T-cell (primary cell): ENCODE measurements at places on chromosomes 7 and 10. TPM values are rescaled to one million over a fixed set of nuclear protein-coding genes. Genes with fewer than 3 reads are reported as not detected.

TRIM74 gene
- 2.9 TPM for total RNA-seq

- no peak overlapping the region for H3K4me3 ChIP-seq
- no peak for DNase-seq
- H3K4me1 ChIP-seq = no peaks in the 10 kb centered on the region
Observed at GRCh38 chr7:47143339-47143738, 438.6 kb downstream of the TNS3 start.

DNA sequence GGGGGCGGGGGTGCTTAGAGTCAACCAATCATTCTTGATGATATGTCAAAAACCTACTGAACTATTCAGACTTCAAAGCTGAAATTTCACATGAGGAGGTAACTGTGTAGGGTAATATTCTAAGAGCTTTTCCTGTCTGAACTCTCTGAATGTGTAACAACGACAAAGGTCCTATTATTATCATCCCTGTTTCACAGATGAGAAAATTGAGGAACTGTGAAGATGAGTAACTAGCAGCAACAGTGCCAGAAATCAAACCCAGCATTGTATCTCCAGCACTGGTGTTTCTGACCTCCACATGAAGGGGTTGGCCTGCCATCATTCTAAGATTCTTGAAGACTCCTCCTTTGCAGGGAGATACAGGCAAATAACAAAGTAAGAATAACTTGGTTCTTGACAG, 294.7 kb upstream of the AOAH start:
- no peaks in the 10 kb centered on the region for H3K36me3 ChIP-seq
- H3K4me1 ChIP-seq = no peaks in the 10 kb centered on the region
- H3K4me3 ChIP-seq = no peak overlapping the region
- no peak overlapping the region for H3K27ac ChIP-seq
- no peak for DNase-seq
- no peaks in the 10 kb centered on the region for H3K27me3 ChIP-seq

NEUROG3 gene
- not detected for total RNA-seq

DNA sequence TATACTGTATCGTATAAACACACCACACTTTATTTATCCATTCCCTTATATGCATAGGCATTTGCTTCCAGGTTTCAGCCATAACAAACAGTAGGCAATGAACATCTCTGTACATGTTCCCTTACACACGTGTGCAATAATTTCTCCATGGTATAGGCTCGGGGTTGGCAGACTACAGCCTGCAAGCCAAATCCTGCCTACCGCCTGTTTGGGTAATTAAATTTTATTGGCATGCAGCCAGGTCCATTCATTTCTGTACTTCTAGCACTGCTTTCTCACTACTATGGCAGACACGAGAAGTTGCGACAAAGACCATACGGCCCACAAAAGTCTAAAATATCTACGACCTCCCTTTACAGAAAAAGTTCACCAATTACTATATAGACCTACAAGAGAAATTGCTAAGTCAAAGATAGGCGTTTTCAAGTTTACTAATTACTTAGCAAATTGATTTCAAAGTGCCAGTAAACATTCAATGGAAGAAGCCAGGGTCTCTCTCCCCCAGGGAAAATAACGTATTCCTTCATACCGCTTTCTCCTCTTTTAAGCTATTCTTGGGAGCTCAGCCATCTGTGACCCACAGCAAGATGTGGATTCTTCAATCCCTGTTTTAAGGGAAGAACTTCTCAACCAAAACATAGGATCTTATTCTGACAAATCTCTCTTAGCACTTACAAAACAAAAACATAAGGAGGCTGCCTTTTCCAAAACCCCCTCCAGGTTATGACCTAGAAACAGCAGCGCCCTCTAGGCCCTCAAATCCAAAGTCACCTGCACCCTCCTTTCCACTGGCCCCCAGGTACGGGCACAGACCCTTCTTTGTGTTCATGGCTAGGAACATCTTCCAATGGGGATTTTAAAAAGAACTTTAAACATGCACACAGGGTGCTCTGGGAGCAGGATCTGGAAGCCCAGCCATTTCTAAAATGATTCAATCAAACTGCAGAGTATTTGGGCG, 100.5 kb downstream of the FGFR2 start:
- DNase-seq = no peak
- H3K4me1 ChIP-seq = no peaks in the 10 kb centered on the region
- no peaks in the 10 kb centered on the region for H3K27me3 ChIP-seq
- H3K4me3 ChIP-seq = no peak overlapping the region
- H3K36me3 ChIP-seq = no peaks in the 10 kb centered on the region
- no peak overlapping the region for H3K27ac ChIP-seq

DNA sequence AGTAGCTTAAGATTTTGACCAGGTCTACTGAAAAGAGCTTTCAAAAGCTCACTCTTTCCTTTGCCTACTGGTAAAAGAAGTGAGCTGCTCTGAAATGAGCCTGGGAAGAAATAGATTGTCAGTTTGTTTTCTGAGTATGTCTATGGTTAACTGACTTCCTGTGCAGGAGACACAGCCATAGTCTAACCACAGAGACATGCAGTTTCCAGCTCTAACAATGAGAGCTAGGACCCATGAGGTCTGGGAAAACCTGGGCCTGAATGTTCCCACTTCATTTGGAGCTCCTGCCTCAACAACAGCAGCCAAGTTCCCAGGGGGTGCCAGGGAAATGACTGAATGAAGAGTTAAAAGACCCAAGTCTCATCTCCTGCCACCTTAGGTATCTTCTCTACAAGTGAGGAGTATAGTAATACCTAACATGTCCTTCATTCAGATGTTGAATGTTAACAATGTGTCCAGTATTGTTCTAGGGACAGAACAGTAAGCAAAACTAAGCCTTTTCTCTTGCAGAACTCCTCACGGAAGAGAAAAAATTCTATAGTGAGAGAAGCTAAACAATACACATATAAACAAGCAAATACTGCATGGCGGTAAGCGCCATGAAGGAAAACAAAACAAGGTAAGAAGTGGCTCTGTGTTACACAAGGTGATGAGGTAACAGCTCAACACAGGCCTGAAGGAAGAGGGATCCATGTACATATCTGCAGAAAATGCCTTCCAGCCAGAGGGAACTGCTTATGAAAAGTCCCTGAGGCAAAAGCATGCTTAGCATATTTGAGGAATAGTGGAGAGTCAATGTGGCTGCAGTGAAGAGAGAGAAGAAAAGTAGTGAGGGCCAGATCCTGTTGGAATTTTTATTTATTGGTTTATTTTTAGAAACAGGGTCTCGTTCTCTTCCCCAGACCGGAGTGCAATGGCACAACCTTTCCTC, 26.4 kb upstream of the ANKRD1 start:
- H3K27ac ChIP-seq = no peak overlapping the region
- no peak for DNase-seq
- no peaks in the 10 kb centered on the region for H3K4me1 ChIP-seq
- H3K36me3 ChIP-seq = no peaks in the 10 kb centered on the region
- no peak overlapping the region for H3K4me3 ChIP-seq

DNA sequence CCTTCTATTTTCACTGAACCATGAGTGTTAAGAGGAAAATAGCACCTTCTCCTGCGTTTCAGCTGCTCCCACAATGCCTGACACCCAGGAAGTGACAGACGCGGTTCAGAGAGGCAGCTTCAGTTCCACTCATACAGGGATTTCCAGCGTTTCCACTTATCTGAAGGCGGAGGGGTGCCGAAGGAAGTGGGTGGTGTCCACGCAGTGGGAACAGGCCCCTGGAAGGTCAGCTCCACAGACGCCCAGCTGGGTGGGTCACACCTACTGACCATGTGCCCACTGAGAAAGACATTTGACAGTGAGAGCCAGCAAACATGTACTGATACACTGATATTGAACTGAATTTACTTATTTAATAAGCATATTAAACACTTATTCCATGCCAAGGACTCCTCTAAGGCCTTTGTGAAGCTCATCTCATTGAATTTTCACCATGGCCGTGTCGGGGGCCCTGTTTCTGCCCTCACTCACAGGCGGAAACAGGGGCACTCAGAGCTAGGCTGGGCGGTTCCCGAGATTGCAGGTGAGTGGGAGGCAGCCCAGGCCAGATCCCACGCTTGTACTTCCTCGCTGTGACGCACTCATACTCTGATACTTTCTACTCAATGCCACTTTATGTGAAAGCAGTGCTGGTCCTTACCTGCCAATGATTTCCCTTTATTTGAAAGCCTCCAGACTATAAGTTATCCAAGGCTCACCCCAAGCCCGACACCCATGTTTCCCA, 96.8 kb downstream of the TCERG1L start:
- H3K4me1 ChIP-seq = no peaks in the 10 kb centered on the region
- no peaks in the 10 kb centered on the region for H3K36me3 ChIP-seq
- no peaks in the 10 kb centered on the region for H3K27me3 ChIP-seq
- H3K27ac ChIP-seq = no peak overlapping the region
- H3K4me3 ChIP-seq = no peak overlapping the region

THSD7A gene
- not detected for total RNA-seq

ASB13 gene
- 9.4 TPM for total RNA-seq

NFKB2 gene
- 229 TPM for total RNA-seq

- no peak overlapping the region for H3K4me3 ChIP-seq
- H3K4me1 ChIP-seq = peaks cover 75% of the 10 kb centered on the region
- no peaks in the 10 kb centered on the region for H3K36me3 ChIP-seq
Observed at GRCh38 chr7:111098926-111099250, 8.0 kb downstream of the LRRN3 start.

GRCh38 chr7:116500078-116500853, 728 bp downstream of the CAV2 start:
- H3K36me3 ChIP-seq = no peaks in the 10 kb centered on the region
- peaks cover 26% of the 10 kb centered on the region for H3K27me3 ChIP-seq
- H3K27ac ChIP-seq = no peak overlapping the region
- H3K4me3 ChIP-seq = peak overlapping the region; percentile 78
- peaks cover 7% of the 10 kb centered on the region for H3K4me1 ChIP-seq
- no peak for DNase-seq

ELN gene
- 0.44 TPM for total RNA-seq

GRCh38 chr10:86053675-86054074, 312.9 kb downstream of the GRID1 start:
- no peak overlapping the region for H3K4me3 ChIP-seq
- DNase-seq = no peak
- H3K36me3 ChIP-seq = no peaks in the 10 kb centered on the region

DNA sequence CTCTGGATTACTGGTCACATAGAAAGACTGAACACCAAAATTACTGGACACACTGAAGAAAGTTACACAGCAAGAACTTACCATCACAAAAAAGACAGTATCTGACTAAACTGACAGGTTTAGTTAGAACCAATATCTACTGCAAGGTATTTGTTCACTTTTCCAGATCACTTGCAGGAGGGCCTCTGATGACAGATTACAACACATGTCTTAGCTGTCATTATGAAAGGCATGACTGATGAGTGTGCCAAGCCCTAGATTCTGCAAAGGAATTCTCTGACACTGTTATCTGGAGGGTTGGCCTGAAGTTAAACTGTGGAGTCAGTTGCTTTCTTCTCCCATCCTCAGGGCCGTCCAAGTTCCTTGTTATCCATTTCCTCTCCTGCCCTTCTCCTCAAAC, 242.7 kb downstream of the KIF20B start:
- no peaks in the 10 kb centered on the region for H3K36me3 ChIP-seq
- H3K4me3 ChIP-seq = no peak overlapping the region
- no peak for DNase-seq
- H3K4me1 ChIP-seq = no peaks in the 10 kb centered on the region

DNA sequence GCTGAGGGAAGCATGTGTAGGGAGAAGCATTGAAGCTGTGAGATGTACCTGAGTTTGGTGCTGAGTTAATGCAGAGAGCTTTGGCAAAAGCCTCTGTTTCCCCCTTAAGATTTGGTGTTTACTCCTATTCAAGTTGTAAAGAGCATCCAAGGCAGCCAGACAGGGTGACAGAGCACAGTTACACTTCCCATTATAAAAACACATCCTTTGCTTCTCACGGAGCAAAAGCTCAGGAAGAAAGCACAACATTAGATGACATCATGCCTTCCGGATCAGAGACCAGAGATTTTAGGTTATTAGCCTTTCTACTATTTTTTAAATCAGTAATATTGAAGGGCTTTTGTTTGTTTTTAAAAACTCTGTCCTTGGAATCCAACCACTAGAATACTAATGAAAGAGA, 182.9 kb downstream of the DOCK4 start:
- no peaks in the 10 kb centered on the region for H3K27me3 ChIP-seq
- no peak for DNase-seq

DNA sequence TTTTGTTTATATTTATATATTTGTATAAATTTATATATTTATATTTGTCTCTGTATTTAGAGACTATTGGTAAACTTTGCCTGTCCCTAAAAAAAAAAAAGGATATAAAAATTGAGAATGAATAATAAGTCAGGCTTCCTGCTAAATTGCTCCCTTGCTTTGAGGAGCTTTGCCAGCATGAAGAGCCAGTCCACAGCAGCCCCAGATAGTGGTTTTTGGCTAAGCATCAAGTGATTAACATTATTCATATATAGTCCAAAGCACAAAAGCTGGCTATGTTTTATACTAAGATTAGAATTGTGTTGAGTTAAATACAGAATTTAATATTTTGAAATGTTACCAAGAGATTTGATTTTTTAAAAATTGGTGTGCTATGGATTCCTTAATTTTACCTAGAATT, 264.9 kb upstream of the FERD3L start:
- H3K27me3 ChIP-seq = no peaks in the 10 kb centered on the region
- no peaks in the 10 kb centered on the region for H3K4me1 ChIP-seq
- H3K36me3 ChIP-seq = no peaks in the 10 kb centered on the region
- no peak overlapping the region for H3K4me3 ChIP-seq

- peaks cover 12% of the 10 kb centered on the region for H3K4me1 ChIP-seq
- DNase-seq = no peak
- H3K4me3 ChIP-seq = no peak overlapping the region
- H3K27me3 ChIP-seq = no peaks in the 10 kb centered on the region
- H3K36me3 ChIP-seq = no peaks in the 10 kb centered on the region
- no peak overlapping the region for H3K27ac ChIP-seq
Observed at GRCh38 chr10:102669206-102670064, 25.2 kb downstream of the TRIM8 start.

DNA sequence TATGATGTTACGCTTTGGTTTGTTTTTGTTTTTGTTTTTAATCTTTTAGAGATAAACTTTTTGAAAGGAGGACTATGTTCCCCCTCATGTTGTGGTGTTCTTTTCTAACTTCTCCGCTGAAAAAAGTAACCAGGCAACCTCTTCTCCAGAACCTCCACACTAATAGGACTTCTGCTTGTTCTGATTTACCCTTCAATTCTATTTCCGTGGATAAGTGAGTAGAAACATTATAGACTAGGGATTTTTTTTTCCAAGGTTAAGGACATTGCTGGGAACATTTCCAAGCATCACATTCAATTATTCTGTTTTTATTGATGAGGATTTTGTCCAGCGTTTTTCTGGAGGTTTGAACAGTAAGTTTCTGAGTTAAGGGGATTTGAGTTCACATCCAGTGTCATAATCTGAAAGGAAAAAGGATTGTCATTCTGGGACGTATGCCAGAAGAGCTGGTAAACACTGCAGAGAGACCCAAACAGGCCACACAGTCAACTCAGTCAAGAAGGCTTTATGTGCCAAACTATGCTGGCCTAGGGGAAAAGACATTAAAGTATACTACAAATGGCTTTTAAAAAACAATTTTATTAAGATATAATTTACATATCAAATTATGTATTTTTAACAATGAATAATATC, 28.3 kb upstream of the RALA start:
- no peak overlapping the region for H3K27ac ChIP-seq
- no peak overlapping the region for H3K4me3 ChIP-seq
- no peaks in the 10 kb centered on the region for H3K36me3 ChIP-seq
- H3K27me3 ChIP-seq = no peaks in the 10 kb centered on the region
- no peak for DNase-seq
- peaks cover 2% of the 10 kb centered on the region for H3K4me1 ChIP-seq
